Activated CD4-positive, alpha-beta T cell treated with anti-CD3 and anti-CD28 coated beads for 24 hours (primary cell): ENCODE measurements at places on chromosomes 2 and 18.

- DNase-seq: no peak
Observed at GRCh38 chr18:59477849-59478248, 118.8 kb upstream of the LMAN1 start.

DNA sequence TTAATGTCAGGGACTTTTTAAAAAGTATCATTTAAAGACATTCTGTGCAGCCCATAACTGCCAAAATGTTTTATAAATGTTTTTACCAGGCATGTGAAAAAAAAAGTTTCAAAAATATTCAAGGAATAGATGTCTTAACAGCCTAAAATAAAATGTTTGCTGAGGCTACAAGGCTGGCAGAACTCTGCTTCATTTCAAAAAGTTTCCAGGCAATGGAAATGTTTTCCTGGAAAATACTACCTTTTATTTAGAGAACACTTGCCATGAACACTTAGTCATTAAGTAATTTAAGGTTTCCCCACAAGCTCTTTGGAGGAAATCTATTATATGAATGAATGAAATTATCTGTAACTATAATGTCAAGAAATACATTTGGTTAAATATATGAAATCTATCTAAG is 68.8 kb downstream of the THADA start:
- DNase-seq: no peak

- DNase-seq: no peak
Observed at GRCh38 chr2:229226382-229226781, 44.7 kb downstream of the PID1 start.

GRCh38 chr2:145593280-145593679 is 1073.4 kb upstream of the ZEB2 start:
- DNase-seq: no peak

DNA sequence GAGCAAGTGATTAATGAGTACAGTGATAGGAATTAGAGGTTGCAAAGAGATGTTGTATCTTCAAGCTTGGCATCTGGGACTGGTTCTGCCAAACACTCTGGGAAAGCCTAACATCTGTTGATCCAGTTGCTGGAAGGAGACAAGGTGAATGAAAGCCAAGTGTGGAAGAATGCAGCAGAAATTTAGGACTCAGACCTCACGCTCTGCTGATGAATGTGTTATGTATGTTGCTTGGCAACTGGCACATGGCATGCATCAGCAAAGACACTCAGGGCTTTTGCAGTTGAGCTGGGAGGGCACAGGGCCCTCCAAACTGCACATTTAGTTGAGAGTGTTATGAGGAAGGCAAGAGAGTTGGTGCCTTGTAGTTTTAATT is 105.5 kb downstream of the COLEC12 start:
- DNase-seq: no peak

DNA sequence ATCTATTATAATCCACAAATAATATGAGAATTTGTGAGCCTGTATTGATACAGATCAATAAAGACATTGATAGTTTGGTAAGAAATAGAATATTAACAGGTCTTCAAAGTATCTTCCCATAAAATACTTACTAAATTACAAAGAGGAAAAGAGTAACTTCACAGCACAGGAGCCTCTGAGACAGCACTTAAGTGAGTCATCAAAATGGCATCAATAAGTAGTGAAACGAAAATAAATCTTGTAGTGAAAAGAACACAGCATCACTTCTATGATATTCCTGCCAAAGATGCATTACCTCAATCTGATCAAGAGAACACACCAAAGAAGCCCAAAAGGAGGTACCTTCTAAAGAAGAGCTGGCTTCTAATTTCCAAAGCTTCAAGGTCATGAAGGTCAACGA is 116.4 kb downstream of the CBLN2 start:
- DNase-seq: no peak

- no peak for DNase-seq
Observed at GRCh38 chr18:71329114-71329513, 1040.3 kb downstream of the SOCS6 start.

DNA sequence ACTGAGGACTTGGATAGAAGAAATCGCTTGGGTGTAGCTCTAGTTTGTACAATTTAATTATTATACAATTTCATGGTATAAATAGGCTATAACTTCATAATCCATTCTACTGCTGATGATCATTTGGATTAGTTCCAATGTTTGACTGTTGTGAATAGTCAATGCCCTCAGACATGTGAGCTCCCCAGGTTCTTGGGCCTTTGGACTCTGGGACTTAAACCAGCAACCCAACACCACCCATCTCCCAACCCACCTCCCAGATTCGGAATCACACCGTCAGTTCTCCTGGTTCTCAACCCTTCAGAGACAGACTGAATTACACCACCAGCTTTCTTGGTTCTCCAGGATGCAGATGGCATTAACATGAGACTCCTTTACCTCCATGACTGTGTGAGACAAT is 84.6 kb upstream of the DNMT3A start:
- no peak for DNase-seq

GRCh38 chr18:50447952-50448351 is 73.1 kb downstream of the SKA1 start:
- no peak for DNase-seq

DNA sequence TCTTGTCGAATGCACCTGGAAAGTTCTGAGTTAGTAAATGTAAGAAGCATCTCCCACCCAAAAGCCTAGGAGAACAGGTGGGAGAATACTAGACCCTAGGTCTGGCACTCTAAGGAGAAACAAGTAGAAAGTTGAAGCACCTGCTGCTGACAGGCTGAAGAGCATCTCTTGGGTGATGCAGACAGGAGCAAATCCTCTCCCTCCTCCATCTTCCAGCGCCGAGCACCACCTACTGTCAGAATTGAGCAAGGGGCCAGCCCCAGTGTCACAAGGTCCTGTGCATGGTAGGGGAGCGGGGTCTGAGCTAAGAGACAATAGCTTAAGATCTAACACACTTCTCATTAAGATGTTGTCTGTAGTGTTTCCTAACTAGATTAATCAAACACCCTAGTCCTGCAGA is 52.9 kb downstream of the HK2 start:
- no peak for DNase-seq

- no peak for DNase-seq
Observed at GRCh38 chr2:207891086-207891844, 121.6 kb upstream of the FZD5 start.

DNA sequence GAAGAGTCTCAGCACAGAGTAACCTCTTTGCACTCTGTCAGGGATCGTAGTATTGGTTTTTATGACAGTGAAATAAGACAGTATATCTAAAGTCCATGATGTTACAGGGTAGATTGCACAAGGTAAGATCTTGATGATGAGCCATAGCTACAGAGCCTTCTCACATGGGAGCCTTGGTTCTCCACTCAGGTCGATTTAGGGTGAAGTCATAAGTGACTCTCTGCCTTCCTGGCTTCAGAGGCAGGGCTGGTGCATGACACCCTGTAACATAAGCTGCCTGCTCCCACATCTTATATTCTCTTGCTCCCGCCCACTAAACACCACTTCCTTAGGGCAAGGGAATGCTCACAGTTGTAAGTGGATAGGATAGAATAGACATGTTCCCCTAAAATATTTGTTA is 13.3 kb downstream of the DAPL1 start:
- DNase-seq: no peak

DNA sequence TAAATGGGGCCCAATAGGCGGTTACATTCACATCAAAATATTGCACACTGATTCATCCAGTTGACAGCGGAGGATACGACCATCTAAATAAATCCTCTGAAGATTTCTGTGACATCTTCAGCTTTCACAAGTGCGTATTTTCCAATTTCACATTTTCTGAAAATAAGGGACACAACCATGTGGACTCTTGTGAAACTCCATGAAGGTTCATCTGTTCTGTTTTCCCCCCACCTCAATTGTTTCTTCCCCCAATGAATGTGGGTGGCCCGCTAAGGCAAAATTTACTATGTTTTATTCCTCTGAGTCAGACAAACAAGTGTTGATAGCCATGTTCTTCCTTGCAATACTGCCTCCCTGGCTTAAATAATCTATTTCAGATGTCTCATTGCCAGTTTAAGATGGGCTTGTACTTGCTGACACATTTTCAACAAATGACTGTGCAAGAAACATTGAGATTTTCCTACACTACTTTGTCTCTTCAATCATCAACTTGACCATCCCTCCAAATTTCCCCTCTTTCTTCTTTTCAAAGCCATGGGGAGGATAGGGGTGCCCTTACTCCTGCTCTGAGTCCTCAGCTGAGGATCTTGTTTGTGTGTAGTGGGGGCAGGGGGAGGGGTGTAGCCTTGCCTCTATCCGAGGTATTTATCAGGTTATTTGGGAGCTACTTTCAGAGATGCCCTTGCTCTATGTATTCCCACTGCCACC is 78.2 kb downstream of the BCL11A start:
- no peak for DNase-seq

DNA sequence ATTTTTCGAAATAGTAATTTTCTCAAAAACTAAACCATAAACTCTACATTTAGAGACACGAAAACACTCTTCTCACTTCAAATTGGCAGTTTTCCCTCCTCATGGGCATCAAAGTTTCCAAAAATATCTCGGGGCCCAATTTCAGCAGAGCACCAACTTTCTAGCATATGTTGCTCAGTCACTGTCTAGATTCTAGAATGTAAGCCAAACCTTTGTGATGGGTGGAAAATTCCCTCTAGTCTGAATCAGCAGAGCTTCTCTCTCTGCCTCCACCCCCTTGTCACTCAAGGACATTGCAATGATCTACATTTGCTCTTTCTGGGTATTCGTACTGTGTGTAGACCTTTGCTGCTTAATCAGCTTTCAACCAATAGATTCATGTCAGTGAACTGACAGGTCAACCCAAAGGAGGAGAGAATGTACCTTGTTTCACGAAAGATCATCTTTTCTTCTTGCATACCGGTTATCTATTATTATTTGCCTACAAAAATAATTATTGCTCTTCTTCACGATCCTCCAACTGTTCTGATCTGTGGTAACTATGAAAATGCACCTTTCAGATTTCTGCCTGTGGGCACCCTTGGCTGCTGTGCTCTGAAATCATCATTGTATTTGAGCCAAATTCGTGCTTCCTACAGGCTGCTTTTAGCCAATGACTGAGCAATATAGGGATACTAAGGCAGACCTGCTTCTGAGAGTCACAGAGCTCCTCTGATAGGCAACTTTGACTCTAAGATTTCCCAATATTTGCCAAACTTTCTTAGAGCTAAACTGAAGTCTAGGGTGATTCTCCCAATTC is 38.7 kb upstream of the GLS start:
- no peak for DNase-seq

- no peak for DNase-seq
Observed at GRCh38 chr2:10890706-10891270, 20.9 kb upstream of the KCNF1 start.

DNA sequence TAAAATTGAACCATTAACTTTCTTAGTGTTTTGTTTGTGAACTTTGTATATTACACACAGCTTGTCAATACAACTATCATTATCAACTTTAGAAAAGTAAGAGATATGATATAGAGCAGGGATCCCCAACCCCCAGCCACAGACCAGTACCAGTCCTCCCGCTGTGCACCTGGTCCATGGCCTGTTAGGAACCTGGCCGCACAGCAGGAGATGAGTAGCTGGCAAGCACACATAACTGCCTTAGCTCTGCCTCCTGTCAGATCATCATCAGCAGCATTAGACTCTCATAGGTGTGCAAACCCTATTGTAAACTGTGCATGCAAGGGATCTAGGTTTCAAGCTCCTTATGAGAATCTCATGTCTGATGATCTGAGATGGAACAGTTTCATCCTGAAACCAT is 491.0 kb upstream of the NXPH2 start:
- DNase-seq: no peak

GRCh38 chr2:159186462-159186861 is 100.0 kb downstream of the WDSUB1 start:
- no peak for DNase-seq

DNA sequence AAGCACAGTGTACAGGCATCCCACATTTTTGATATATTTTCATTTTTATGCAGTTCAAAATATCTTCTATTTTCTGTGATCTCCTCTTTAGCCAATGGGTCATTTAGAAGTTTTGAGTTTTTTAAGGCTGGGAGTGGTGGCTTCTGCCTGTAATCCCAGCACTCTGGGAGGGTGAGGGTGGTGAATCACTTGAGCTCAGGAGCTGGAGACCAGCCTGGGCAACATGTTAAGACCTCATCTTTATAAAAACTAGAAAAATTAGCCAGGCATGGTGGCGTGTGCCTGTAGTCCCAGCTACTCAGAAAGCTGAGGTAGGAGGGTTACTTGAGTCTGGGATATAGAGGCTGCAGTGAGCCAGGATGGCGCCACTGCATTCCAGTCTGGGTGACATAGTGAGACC is 17.8 kb downstream of the UBR3 start:
- no peak for DNase-seq

DNA sequence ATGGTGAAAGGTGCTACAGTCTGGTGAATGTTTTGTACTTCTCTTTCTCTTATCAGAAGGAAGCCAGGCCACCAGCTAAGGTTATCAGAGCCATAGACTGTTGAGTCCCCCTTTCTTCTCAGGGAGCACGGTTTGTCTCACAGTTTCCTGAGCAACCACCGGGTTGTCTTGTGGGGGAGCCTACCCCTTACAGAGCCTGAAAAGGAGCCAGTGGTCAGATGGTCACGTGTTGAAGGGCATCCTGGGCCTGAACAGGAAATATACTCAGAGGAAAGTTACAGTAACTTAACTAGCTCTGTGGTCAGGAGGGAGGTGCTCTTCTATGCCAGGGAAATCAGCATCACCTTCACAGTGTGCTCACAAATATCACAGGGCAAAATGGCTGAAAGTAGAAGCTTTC is 11.6 kb downstream of the CD28 start:
- no peak for DNase-seq

- no peak for DNase-seq
Observed at GRCh38 chr2:147718831-147719230, 126.0 kb upstream of the ACVR2A start.

GRCh38 chr2:215811409-215812345 is 201.7 kb downstream of the MREG start:
- no peak for DNase-seq

- DNase-seq: no peak
Observed at GRCh38 chr2:173043476-173043875, 32.2 kb upstream of the MAP3K20 start.

- DNase-seq: no peak
Observed at GRCh38 chr2:16215902-16216557, 275.7 kb downstream of the MYCN start.

DNA sequence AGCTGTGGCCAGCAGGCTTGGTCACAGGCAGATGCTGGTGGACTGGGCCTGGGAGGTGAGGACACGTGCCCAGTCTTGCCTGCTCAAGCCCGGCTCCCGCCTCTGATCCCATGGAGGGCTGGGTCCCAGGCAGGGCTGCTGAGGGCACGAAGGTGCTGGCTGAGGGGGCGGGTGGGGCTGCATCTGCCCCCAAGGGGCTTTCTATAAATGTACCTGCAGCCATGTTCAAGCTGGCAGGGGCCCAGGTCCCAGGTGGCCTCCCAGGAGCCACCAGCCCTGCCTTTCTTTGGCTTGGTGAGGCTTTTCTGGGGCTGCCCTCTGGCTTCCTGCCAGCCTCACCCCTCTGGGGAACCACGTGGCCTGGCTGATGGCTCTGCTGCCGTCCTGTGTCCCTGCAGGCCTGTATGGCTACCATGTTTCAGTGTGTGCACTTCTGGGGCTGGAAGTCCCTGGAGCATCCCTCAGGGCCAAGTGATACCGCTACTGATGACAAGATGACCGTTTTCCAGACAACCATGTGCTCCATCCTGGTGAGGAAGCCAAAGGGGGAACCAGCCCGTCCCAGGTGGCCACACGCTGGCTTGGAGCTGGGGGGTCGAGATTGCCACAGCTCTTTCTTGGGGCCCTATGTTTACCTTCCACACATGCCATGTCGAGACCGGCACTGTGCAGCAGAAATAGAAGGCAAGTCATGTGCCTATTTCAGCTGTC is 23.2 kb downstream of the HJURP start:
- no peak for DNase-seq
